ENCODE measurements at places on chromosomes 16 and 17.

GRCh38 chr16:6672507-6672906, 660.1 kb upstream of the RBFOX1 start:
- DNase-seq: no peak

DNA sequence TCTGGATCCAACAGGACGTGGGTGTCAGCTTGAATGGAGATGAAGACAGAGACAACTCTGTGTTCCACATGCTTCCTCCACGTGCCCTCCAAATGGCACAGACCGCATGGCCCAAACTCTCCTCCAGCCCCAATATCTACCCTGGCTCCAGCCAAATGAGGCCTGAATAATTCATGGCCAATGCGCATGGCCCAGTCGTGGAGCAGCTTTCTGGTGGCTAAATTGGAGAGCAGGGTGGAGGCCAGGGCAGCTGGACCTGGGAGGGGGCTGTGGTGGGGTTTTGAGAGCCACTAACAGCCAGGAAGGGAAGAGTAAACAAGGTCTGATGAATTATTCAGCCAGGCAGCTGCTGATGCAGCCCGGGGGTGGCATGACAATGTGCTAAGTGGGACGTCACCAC, 96.7 kb upstream of the TMEM132E start:
- no peak for DNase-seq

GRCh38 chr16:31179219-31179746, 656 bp upstream of the FUS start:
- no peak for DNase-seq

DNA sequence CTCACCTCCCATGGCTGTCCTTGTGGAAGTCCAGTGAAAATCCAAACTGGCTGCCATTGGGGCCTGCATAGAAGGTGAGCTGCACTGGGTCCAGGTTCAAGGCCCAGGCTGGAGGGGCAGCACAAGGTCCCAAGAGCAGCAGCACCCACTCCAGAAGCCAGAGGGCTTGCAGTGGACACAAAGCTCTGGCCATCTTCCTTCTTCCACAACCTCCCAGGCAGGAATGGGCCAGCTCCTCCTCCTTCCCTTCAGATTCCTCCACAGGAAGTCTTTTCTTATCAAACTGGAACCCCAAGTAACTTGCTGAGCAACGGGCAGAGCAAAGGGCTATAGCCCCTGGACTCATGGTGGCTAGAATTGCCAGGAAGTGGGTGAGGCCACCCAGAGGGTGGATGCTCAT, at the start of gene ITGA2B:
TSS of gene ITGA2B (minus strand) at position 369 of the 400 bp plus-strand sequence. CDS start at position 193, 176 bp downstream.
- no peak for DNase-seq

DNA sequence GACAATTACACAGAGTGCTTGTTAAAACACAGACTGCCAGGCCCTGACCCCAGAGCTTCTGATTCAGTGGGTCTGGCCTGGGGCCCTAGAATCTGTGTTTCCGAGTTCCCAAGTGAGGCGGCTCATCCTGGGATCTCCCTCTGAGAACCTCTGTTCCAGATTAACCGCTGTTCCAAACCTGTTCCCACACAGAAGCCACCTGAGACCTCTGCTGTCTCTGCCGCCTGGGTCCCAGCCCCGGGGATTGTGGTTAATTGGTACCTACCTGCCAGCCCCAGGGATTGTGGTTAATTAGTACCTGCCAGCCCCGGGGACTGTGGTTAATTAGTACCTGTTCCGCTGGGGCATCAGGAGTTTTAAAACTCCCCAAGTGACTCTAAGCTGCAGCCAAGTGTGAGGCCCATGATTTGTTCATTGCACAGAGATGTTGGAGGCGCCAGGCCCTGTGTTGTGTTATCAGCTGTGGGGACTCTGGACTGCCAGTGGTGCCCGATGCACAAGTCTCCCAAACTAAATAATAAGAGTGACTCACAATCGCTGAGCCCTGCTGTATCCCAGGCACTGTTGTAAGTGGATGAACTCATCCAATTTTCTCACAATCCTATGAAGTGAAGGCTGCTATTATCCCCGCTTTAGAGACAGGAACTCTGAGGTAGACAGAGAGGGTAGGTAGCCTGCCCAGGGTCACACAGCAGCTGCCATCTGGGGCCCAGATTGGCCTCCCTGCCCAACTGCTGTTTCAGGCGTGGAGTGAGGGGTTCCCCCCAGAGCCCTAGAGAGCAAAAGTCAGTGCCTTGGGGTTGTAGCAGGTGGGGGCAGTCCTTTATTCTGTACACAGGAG, 219.7 kb downstream of the IRF8 start:
- DNase-seq: no peak

All from GM13977 (cell line).